ENCODE measurements at places on chromosomes 1 and 21.

DNA sequence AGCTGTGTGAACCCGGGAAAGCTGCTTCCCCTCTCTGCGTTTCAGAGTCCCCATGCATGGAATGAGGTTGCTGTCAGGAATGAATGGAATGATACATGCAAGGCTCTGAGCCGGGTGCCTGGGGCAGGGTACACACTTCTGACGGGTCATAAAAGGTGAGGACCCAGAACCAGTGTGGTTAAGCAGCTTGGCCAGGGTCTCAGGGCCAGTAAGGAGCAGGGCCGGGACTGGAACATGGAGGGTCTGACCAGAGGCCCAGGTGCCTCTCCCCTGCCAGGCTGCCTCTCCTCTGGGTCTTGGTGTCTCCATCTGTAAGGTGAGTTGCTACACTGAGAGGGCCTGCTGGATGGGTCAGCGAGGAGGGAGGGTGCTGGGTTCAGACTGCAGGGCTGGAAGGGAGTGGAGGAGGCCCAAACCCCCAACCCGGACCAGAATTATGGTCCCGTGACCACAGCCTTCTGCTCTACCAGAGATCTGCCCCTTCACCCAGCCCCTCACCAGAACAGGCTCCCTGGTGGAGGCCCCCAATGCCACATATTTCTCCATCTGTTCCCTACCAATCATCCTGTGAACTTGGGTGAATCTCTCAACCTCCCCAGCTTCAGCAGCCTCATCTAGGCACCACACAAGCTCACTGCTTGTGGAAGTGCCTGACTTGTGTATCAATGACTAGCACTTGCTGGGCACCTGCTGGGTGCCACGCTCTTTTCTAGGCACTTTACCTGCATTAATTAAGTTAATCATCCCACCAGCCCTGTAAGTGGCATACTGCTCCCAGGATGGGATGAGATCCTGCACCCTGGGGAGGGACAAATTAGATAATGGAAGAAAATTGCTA, 16.2 kb upstream of the LRP8 start:
- DNase-seq: no peak

DNA sequence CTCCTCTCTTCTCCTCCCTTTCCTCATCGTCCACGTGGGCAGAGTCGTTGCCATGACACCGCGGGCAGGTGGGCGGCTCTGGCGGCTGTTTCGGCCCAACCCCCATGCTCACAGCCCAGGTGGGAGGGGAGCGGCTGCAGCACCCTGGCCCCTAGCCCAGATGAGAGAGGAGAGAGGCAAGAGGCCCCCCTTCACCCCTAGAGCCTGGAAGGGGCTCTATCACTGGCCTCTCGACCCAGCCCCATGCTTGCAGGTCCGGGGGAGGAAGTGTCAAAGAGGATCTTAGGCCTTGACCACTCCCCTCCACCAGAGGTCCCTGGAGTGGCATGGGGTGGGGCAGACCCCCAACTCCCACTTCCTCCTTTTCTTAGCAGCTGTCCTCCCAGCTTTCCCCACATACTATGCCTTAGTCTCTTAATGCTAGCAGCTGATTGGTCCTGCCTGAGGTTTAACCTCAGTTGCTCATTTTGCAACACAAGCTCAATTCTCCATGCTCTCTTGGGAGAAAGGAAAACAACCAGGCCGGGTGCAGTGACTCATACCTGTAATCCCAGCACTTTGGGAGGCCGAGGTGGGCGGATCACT, 10.4 kb downstream of the DLGAP3 start:
- DNase-seq: no peak

GRCh38 chr1:52632732-52633290, at the start of gene SHISAL2A:
TSS of gene SHISAL2A (plus strand) at chr1:52633168. CDS start at chr1:52633494, 326 bp downstream.
- DNase-seq: no peak

DNA sequence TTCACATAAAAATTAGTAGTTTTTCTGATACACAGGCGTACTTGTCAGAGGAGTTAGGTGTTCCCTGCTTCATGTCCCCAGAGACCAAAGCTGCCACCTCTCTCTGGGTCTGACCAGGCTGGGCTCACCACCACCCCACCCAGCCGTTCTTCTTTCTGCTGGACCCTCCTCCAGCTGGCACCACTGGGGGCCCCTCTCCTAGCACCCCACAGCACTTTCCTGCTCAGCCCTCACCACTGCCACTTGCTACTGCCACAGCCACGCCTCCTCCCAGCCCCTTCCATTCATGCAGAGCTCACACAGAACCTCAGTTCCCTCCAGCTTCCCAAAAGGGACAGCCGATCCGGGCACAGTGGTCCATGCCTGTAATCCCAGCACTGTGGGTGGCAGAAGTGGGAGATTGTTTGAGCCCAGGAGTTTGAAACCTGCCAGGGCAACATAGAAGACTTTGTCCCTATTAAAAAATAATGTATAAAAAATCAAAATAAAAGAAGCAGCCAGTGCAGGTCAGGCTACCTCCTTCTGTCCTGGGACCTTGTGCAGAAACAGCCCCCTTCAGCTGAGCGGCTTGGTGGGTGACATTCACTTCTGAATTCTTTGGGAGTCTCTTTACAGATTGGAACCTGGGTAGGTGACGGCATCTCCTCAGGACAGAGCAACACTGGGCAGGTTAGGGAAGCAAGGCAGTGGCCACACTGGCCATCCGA, 208.3 kb downstream of the TOMM20 start:
- no peak for DNase-seq

DNA sequence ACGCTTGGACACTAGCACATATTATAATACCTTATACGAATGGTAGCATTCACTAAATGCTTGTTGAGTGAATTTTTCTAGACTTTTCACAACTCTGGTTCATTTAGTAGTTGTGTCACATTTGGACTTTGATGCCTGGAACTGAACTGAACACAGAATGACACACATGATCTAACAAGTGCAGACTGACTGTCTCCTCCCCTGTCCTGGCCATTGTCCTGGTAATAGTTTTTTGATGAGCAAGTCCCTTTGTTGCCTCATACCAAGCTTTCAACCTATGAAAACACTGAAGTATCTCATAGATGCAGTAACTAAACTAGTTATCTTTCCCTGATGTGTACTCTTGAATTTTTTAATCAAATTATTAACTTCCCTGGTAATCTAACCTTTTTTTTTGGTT, 66.4 kb downstream of the LRRC8D start:
- DNase-seq: no peak

GRCh38 chr1:117447661-117448060, 80.4 kb downstream of the MAN1A2 start:
- no peak for DNase-seq

DNA sequence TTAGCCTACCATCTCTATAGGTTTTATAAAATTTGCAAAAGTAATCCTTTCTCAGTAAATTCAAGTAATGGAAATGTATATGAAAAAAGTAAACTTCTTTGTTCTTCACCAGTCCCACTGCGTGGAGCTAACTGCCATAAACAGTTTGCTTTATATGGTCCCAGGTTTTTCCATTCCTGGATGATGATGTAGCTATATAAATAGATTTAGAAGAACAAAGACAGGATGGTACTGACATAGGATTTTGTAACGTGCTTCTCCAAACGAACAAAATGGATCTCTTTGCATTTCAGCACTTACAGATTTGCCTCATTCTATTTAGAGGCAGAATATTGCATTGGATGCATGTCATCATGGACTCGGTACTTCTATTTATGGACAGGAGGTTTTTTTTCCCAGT, 57.3 kb downstream of the SMYD2 start:
- DNase-seq: no peak

GRCh38 chr1:116697548-116698243, 30.2 kb upstream of the IGSF3 start:
- no peak for DNase-seq

GRCh38 chr1:20538760-20539551, 13.4 kb upstream of the FAM43B start:
- no peak for DNase-seq

- no peak for DNase-seq
These were observed 309.5 kb downstream of the KIF26B start for GRCh38 chr1:245464290-245464689.

DNA sequence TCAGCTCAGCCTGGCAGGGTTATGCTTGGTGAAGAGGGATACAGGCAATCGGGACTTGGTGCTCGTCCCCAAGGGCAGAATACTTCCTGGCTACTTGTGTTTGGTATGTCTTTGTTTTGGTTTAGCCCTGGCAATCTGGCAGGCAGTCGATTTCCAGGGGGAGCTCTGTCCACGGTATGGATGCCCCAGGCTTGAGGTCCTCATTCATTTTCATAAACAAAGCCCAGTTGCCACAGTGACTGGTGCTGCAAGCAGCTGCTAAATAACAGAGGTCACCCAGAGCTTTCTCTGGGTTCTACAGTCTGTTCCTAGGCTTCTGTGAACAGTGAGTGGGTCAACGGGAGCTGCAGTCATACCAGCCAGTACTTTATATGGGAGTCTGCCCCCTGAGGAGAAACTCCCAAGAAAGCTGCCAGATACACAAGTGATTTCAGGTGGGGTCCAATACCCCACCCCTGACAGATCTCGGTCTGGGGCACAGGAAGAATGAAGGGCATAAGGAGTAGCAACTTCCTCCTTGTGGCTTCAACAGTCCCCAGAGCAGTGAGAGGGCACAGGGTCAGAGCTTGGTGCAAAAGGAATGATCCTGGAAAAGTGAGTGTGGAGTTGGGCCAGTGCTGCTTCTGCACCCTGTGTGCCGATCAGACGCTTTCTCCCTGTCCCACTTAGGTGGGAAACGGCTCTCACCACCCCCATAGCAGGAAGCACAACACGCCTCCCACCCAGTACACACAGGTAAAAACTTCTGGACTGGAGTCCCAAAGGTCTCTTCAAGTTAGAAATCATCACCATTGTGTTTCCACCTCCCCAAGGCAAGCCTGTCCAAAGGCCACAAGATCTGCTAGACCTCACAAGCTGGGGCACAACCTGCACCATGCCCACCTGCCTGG, 55.5 kb downstream of the TGFBR3 start:
- DNase-seq: peak; percentile 82

- no peak for DNase-seq
These were observed 130.4 kb downstream of the AJAP1 start for GRCh38 chr1:4784761-4785160.

DNA sequence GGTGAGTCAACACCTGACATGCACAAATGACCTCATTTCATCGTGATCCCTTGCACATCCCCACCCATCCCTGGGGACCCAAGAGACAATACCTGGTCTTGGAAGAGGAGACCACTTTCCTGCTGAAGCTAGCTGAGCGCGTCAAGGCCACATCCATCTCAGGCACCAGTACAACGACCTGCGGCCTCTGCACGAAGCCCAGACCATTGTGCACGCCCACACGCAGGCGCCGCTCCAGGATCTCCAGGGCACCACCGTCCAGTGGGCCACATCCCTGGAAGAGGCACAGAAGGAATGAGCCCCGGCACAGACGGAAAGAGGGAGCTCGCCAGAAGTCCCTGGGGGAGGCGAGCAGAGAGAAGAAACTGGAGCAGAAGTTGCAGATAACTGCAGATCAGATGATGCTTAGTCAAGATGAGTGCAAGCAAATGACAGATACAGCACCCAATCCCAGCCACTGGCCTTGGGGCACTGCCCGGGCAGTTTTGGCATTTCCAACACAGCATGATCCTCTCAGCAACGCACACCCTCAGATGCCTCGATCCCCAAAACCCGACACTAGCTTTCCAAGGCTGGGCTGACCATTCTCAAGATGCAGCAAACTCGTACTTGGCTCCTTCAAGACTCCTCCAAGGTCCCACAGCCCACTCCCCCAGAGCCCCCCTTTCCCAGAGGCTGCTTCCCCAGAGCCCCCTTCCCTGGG, 44.1 kb downstream of the NPHP4 start:
- DNase-seq: no peak

- DNase-seq: peak; percentile 19
These were observed 359.0 kb downstream of the RGS7 start for GRCh38 chr1:240998024-240998423.

DNA sequence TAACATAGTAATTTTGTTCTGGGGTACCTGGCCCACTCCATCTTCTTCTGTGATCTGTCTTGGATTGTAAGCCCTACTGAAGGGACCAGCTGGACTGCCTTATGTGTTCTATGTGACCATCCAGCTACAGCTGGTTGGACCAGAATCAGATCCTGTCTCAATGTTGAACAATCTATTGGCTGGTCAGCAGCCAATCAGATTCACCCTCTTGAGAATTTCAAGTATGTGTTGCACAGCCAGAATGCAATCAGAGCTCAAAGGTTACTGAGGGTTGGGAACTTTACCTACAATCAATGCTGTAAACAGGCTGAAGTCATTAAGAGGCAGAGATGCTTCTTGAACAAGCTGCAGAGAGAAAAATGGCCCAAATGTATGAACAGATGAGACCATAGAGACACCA, 61.9 kb downstream of the KCNC4 start:
- DNase-seq: no peak

DNA sequence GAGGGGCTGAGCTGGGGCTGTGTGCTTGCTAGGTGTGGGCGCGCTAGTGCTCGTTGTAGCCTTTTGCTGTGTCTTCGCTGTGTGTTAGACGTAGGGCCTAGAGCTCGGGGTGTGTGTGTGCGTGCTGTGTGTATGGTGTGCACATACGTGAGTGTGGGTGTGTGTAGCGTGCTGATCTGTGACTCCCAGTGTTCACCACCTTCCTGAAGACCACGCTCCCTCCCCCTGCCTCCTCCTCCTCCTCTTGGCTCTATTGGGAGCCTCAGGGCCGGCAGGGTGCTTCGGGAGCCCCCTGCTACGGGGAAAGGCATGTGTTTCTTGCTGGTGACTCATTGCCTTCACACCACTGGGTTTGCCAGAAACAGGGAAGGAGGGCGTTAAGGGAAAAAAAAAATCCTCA, 9.4 kb upstream of the KCNC4 start:
- no peak for DNase-seq

- DNase-seq: no peak
These were observed 167.9 kb downstream of the KCNJ6 start for GRCh38 chr21:37748351-37748750.

DNA sequence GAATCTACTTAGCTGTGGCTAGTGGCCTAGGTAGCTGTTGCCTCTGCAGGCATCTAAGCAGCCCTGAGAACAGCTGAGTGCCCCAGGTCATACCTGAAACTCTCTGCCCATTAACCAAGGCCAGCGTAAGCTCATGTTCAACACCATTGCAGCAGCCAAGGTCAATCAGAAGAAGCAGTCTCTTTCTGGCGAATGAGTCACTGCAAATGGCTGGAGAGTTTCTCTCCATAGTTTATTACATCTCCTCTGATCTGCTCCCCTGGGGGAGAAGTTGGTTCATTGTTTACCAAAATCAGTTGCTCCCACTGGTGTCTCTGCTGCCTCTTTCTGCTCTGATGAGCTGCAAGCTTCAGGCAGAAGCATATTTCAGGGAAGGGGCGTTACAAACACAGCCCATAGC, 6.9 kb upstream of the BCL9 start:
- no peak for DNase-seq

GRCh38 chr1:173997791-173998190, 24.4 kb downstream of the RC3H1 start:
- DNase-seq: no peak

All from brain microvascular endothelial cell (primary cell).